Stimulated activated CD8-positive, alpha-beta memory T cell treated with anti-CD3 and anti-CD28 coated beads, Interleukin-15, amount 100 ng/mL, for 24 hours (primary cell): ENCODE measurements at places on chromosomes 1 and 21.

- no peak for DNase-seq
Measured at GRCh38 chr1:208997726-208998312, 585.7 kb upstream of the CAMK1G start.

DNA sequence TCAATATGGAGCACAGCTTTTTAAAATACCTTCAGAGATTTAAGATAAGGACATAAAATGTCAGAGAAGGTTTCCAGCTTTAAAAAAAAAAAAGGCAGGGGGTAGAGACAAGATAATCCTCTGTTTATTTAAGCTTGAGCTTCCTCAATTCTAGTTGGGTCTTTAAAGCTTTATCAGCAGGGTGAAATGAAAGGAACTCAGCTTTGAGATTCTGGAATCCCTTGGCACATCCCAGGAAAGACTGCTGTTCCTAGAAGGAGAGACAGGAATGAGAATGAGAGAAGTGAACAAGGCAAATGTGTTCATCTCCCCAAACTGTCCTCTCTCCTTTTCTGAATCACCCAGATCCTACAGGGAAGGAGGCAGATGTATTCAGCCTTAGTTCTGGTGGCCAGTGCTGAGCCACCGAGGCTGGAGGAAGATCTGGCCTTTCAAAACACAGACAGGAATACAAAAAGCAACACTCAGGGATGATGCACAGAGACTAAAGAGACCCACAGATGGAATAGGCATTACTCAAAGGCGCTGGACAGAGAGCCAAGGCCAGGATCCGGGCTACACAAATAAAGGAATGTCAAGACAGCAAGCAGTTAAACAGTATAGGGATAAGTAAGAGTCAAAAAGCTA is 385.8 kb upstream of the DUSP10 start:
- DNase-seq = no peak

GRCh38 chr1:119006406-119007279 is 18.5 kb upstream of the TBX15 start:
- no peak for DNase-seq

- no peak for DNase-seq
Measured at GRCh38 chr1:15358565-15359133, 51.0 kb upstream of the EFHD2 start.

DNA sequence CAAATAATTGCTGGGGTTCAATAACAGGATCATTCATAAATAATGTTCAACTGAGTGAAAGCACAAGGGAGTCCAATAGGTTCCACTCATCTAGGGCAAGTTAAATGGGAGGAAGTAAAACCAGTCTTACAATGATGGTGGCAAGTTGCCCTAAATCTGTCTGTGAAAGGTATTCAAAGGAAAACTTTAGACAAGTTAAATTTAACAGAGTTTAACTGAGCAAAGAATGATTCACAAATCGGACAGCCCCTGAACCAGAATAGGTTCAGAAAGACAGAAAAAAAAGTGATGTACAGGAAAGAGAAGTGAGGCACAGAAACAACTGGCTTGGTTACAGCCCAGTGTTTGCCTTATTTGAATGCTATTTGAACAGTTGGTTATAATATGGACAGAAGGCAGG is 183.5 kb upstream of the ADGRL4 start:
- DNase-seq = no peak

DNA sequence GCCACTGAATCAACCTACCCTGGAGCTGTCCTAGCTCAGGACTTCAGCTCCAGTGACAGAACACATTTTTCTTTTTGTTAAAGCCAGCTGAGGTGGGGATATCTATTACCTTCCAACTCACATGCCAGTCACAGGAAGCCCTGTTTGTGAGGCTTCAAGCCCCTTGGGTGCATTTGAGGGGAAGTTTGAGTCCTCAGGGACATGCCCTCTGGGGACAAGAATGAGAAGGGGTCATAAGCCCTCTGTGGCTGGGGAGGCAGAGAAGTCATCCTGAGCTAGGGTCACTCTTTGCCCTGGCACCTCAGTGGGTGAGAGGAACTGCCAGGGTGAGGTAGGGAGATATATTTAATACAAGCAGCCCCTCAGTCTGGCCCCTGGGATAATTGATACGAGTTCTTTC is 33.5 kb upstream of the CLDN14 start:
- DNase-seq = no peak

DNA sequence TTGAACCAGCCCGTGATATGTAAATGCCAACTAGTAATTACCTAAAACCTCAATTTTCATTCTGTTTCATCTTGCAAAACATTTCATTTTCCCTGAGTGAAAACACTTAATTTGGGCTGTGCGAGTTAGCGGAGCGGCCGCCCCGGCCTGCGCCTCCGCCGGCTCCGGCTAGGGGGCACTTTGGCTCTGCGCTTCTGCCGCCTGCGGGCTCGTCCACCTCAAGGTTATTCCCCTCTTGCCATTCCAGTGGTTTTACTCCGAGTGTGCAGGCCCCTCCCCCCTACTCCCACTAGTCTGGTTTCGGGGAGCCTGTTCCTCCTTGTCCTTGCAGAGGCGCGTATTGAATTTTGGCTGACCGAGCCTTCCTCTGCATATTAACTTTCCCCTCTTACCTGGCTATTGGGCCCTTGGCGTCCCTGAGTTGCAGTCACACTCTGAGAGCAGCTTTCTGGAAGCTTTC is 55.6 kb downstream of the PEX14 start:
- DNase-seq = no peak

DNA sequence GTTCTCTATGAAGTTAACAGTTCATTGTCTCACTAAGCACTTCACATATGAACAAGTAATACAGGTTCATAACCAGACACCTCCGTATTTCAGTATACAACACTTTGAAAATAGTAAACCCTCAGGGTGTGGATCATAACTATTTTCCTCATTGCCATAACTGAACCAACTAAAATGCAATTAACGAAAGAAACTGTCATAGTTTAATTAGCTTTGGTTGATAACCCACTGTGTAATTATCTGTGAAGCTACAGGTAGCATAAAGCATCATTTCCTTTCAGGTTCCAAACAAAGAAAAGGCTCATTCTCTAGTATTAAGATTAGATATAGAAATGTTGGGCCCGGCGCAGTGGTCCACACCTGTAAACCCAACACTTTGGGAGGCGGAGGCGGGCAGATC is 58.5 kb downstream of the EIF4G3 start:
- no peak for DNase-seq

GRCh38 chr1:34865981-34866761 is 6.6 kb upstream of the SMIM12 start:
- DNase-seq = peak; percentile 98

GRCh38 chr1:231139125-231139649 is 22.7 kb upstream of the TRIM67 start:
- DNase-seq = no peak

- no peak for DNase-seq
Measured at GRCh38 chr1:21546122-21546825, 37.1 kb downstream of the ALPL start.

DNA sequence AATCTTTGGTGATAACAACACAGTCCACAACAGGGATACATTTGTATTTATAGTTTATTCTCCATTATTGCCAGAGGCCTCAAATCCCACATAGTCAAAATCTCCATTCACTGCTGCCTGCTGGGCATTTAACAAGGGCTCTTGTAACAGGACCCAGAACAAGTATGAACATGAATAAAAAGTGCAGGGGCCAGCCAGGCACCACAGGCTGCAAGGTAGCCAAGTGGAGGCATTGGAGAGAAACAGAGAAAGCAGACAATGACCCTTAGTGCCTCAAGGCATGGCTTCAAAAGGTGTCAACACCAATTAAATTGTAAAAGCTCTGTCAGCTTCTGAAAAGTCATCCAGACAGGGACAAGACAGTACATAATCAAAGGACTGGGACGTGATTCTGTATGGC is 116.8 kb downstream of the ATP6V1G3 start:
- DNase-seq = no peak

DNA sequence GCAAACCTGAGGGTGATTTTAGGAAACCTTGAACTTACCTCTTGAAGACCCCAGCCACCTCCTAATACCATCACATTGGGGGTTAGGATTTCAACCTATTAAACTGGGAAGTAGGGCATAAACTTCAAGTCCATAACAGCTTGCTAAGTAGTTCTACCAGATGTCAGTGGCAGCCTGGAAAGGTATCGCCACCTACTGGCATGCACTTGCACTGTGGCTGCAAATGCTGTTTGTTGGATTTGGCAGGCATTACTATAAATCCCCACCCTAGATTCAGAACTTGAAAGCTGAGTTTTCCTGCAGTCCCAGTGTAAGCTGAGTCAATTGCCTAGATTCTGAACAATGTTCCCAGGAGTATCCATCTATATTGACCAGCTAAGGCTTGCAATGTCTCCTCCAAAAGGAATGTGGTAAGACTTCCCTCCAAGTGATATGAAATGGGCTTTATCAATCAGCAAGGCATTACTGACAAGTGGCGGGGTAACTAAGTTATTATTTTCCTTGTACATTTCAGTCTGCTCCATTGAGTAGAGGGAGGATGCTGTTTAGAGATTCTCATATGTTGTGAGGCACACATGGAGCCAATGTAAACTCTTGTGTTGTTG is 474.5 kb downstream of the PTPRC start:
- DNase-seq = peak; percentile 15

DNA sequence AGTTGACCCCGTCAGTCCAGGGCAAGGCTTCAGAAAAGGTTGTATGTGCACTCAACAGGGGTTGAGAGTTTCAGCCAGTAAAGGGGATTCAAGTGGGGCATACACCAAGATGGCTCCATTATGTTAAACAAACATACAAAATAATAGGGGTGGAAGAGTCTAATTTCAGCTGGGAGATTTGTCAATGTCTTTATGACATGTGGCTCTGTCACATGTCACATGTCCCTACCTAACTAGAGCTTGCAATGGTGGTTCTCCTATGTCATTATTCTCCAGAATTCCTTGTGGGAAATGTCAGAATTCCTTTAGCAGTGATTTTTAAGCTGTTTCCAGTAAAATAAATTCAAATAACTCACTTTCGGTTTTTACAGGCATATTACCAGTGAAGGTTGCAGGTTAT is 392.0 kb upstream of the ADGRL4 start:
- no peak for DNase-seq

DNA sequence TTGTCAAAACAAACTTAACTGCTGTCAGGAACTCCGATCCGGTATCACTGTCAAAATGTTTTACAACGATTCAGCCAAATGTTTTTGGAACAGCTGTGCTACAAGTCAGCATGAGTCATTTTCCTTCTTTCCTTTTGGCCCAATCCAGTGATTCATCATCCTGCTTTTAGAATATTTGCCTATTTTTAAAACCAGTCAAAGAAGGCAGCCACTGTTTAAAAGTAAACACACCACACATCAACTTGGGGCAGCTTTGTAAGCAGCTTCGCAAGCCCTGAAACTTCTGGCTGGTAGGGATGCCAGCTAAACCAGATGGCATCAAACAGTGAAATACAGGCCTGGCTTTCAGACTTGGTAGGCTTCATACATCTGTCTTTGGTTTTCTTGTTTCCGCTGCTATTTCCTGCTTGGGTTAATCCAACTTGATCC is 14.9 kb downstream of the MAP3K7CL start:
- no peak for DNase-seq

DNA sequence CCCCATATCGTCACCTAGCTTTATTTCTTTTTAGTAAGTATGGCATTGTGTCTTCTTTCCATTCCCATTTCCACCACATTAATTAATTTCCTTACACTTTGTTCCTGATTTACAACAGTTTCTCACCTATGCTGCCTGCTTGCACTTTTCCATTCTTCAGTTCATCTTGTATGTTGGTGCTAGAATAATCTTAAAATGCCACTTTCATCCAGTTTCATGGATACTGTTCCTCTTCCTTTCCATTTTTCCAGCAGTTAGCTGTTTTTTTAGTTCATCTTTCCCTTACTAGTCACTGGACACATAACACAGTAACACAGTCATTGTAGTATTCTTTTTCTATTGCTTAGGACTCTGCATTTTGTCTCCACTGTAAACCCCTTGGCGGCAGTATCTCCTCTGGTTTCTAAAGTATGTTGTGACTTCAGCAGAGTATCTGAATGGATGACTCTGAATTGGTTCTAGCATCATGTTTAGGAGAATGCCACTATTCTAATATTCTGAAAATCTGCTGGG is 2.1 kb downstream of the CDC7 start:
- no peak for DNase-seq

DNA sequence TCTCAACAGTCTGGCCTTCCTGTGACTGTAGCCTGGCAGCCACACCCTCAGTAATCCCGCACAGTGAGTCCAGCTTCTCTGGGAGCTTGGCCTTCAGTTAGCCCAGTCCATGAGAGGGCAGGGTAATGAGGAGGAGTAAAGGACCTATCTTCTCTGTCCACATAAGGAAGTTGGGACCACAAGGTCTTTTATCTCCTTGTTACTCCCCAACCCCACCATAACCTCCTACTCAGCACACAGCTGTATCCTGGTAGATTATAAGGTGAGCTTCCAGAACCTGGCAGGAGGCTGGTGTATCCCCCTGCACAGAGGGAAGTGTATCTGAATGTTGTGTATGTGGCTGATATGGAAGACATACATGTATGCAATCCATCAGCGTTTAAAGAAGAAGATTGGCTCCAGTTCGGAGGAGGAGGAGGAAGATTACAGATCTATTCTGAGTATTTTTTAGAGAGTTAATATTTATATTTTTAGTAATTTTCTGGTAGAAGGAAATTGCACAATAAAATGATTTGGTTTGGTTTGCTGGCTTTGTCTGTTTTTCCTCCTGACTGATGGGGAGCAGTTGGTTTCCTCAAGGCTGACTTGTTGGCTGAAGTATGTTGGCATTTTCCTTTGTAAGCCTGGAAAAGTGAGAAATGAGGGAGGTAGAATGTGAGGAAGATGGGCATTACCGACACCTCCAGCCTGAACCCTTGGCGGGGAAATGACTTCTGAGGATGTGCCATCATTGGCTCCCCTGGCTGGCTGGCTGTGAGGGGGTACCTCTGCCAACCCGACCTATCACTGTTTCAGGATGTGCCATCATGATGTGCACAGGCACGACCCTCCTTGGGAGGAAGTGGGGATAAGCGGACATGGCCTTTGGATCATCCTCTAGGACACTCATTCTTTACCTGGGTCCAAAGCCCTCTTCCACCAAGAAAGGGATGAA is 5.0 kb downstream of the C1orf226 start:
- DNase-seq = no peak

DNA sequence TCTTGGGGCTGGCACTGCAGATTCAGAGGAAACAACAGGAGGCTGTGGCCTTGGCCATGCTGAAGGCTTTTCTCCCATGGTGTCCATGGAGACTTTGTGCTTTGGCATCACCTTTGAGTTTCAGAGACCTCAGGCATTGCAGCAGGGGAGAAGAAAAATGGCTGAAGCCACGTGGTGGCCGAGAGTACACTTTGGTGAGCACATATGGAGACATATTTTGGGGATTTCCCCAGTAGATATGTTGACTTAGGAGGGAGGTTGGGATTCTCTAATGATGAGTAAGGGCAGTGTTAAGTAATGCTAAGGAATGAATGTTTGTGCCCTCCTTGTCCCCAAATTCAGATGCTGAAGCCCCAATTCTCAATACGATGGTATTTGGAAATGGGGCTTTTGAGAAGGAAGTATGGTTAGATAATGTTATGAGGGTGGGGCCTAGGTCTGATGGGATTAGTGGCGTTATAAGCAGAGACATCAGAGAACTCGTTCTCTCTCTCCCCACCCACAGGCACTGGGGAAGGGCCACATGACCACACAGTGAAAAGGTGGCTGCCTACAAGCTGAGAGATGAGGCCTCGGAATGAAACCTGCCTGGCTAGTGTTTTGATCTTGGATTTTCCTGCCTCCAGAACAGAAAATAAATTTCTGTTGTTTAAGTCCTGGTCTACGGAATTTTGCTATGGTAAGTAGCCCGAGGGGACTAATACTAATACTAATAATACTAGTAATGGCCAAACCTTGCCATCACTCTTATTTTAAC is 98.6 kb downstream of the TBX19 start:
- no peak for DNase-seq
